Activated T-cell treated with anti-CD3 and anti-CD28 coated beads for 4 hours (primary cell): ENCODE measurements at places on chromosomes 3 and 15.

DNA sequence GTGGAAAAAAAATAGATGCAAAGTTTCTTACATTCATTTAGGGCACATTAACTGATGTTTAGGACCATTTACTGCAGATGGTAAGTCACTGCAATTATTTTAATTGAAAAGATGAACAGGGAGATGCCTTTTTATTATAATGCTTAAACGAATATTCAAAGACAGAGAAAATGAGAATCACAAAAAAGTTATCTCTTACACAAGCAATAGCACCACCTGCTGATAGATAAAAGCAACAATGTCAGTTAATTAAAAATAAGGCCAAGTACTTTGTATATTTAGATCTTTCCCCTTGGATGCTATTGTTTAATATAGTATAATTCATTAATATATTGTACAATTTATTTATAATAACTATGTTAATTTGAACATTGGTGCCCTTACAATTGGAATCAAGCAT, 55.9 kb downstream of the IFT80 start:
- DNase-seq: no peak

DNA sequence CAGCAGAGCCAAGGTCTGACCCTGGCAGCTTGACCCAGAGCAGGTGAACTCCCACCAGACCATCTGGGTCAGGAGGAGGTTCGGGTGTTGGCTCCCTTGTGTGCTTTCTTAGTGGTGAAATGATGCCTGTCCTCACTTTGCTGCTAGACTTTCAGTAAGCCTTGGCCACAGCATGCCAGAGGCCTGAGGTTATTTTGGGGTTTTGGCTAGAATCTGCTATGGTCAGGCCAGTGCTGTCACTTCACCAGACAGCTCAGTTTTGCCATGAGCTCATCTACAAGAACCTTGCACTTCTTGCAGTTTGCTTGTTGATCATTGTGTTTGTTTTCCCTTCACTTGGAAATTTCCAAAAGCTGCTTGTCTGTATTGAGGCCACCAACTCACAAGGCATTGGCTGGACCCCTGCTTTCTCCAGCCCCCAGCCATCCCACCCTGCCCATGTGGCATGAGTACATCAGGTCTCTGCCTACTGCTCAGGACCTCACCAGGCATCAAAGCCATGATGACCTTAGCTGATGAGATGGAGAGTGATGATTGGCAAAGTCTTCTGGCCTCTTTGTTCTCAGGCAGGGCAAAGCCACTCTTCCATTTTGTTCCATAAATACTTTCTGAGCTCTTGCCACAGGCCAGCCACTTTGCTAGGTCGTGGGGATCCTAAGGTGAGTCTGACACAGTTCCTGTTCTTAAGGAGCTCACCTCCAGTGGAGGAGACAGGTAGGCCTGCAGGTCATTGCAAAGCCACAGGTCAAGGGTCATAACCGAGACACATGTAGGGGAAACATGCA, 122.6 kb downstream of the ARNT2 start:
- DNase-seq: no peak

- no peak for DNase-seq
These were observed 238.8 kb downstream of the RPLP1 start for GRCh38 chr15:69691307-69692015.

DNA sequence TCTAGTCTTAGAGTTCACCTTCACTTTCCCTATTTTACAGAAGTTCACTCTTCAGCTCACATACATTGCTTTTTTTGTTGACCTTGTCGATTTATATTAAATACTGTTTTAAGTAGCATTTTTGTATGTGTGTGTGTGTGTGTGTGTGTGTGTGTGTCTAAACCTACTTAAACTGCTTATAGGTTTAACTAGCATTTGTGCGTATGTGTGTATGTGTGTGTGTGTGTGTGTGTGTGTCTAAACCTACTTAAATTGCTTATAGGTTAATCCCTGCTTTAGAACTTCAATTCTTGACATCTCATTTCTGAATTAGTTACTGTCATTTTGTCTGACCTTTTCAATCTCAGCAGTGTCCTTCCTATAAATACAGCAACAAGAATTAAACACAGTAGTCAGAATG, 254.8 kb upstream of the EPHA3 start:
- no peak for DNase-seq

DNA sequence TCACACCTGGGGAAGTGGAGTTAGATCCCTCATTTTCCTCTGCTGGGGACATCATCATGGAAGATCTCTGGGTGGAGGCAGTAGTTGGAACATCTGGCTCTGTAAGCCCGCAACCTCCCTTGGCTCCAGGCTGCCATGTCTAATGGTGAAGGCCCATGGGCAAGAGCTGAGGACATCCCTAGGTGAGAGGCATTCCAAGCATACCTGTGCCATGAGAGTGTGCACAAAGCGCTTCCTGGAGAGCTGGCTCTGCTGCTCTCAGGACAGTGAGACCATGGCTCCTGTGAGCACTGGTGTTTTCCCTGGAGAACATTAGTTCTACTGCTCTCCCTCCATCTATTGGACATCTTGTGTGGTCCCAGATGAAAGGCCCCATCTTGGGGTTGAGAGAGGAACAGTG, 7.7 kb downstream of the MAPKAPK3 start:
- no peak for DNase-seq

DNA sequence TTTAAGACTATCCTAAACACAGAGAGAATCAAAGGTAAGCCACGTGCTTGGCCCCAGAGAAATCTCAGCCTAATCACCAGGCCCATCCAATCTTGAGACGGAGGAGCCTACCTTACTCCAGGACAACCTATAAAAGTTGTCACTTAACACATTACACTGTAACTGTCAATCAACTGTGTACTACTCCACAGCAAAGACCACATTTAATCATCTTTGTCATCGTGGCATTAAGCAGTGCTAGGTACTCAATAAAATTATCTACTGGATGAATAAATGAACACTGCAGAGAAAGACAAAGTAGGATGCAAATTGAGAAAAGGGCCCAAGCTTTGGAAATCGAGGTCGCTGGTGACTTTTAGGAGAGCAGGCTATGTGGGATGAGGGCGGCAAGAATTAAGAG, 466.7 kb downstream of the SHQ1 start:
- no peak for DNase-seq
